ENCODE measurements at places on chromosomes 2 and 18.

DNA sequence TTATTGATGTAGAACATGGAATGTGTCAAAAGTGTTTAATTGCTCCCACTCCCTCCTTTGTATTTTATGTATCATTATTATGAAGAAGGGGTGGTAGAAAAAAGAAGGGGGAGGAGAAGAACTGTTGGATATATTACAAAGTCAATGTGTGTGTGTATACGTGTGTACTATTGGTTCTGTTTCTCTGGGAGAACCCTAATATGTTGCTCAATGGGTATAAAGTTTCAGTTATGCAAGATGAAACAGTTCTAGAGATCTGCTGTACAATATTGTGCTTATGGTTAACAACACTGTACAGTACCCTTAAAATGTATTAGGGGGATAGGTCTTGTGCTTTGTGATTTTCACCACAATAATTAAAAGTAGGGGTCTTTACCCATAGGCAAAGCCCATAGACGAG lies 58.1 kb upstream of the ZC3H15 start:
- DNase-seq = no peak

GRCh38 chr2:157441072-157441454 lies 2.8 kb downstream of the CYTIP start:
- no peak for DNase-seq

DNA sequence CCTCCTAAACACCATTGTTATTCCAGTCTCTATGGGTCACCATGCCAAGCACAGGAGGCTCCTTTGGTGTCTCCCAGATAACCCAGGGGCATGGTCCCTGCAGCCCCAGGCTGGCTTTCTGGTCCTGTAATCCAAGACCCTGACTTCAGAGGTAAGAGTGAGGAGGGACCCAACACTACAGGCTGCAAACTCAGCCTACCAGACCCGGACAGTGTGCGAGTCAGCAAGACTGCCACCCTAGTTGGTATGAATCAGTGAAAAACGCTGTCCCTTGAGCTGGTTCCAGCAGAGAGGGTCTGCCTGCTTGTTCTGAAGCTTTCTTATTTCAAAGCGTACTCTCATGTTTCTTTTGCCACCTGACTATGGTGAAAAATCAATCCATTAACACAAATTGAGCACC lies 47.6 kb upstream of the ZFP36L2 start:
- DNase-seq = no peak

DNA sequence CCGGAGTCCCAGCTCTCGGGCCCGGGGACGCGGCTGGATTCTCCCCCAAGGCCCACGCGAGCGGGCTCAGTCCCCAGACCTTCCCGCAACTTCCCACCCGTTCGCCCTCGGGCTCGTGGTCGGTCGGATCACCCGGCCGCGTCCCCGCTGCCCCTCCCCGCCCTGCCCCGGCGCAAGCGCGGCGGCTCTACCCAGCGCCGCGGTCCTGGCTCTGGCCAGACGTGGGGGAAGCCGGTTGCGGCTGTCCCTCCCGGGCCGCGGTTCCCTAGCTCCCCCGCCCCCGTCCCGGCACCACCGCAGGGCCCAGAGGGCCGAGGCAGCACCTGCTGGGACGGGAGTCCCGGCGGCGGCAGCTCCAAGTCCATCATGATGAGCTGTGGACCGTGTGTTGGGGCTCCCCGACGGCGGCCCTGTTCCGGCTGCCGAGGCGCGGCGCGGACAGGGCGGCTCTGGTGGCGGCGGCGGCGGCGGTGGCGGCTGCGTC lies 276 bp downstream of the NFE2L2 start:
- DNase-seq = peak; percentile 66

GRCh38 chr2:40173276-40173675 lies 278.6 kb downstream of the SLC8A1 start:
- DNase-seq = no peak

DNA sequence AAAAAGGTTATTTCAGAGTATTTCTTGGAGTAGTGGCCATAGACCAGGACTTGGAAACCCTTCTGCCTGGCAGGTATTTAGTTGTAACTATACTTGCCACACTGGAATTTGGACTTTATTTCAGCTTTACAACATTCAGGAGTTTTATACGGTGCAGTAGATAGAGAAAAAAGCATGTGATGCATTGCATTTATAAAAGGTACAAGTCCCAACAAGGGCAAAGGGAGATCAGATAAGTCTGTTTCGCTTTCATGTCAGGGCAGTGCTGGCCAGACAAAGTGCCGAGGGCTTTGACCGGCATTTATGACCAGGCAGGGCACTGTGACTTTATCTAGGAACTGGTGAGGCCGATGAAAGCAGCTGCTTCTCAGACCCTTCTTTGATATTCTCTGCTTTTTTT lies 145.4 kb downstream of the RTN4 start:
- no peak for DNase-seq
